ENCODE measurements at places on chromosomes 4 and X. TPM values are rescaled to one million over a fixed set of nuclear protein-coding genes. Genes with fewer than 3 reads are reported as not detected.

The CT45A5 gene
- not detected for total RNA-seq

- DNase-seq = no peak
Measured at GRCh38 chr4:31667686-31668085, 947.5 kb downstream of the PCDH7 start.

- DNase-seq = no peak
Measured at GRCh38 chrX:105297041-105297440, 76.5 kb upstream of the TEX13A start.

The SOWAHB gene
- 2.9 TPM for total RNA-seq

- no peak for DNase-seq
Measured at GRCh38 chr4:169250796-169251195, 20.0 kb downstream of the SH3RF1 start.

GRCh38 chrX:11760958-11761357, 2.9 kb downstream of the MSL3 start:
- DNase-seq = no peak

DNA sequence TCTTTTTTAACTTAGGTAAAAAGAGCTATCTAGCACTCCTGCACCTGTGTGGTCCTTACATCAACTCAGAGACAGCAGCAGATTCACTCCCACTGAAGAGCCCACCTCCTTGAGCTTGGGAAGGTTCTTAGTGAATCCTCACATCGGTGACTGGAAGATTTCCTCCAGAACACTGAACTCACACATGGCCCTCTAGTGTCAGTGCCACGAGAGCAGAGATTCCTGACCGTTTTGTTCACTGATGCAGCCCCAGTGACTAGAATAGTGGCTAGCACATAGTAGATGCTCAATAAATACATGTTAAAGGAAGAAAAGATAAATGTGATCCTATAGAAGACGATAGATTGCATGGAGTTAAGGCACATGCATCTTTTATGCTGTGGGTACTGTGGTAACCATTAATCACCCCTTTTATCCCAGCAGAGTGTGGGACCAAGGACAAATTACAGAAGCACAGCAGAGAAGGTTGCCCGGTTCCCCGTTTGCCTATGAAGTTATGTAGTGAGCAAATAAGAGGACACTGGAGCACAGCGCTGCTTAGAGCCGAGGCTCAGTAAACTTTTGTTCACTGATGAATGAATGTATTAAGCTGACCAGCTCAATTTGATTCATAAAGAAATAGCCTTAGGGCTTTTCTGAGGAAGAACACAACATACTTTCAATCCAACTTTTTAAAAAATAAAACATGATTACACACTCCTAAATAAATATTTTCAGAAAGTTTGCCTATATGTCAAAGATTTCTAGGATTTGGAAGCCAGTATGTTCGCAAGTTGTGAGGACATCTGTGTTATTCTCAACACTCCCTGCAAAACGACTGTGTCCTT, 8.7 kb downstream of the GASK1B start:
- DNase-seq = no peak

- peak; percentile 15 for DNase-seq
Measured at GRCh38 chrX:24619647-24620046, 27.5 kb downstream of the PCYT1B start.

DNA sequence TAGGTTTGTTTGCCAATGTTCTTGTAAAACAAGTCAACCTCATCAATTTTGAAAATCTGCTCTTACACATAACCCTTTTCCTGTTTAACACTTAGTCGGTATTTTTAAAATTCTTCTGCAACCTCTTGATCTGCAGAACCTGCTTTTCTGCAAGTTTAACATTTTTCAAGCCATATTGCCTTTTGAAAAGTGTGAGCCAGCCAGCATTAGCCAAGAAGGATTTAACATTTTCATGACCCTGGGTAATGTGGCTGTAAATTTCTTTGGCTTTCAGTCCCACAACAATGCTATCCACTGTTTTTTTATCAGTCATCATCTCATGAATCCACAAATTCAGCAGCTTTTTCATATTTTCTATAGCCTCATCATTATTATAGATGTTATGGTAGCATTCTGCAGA, 956.5 kb downstream of the FAT4 start:
- no peak for DNase-seq

- no peak for DNase-seq
Measured at GRCh38 chr4:91846233-91846632, 457.5 kb upstream of the GRID2 start.

DNA sequence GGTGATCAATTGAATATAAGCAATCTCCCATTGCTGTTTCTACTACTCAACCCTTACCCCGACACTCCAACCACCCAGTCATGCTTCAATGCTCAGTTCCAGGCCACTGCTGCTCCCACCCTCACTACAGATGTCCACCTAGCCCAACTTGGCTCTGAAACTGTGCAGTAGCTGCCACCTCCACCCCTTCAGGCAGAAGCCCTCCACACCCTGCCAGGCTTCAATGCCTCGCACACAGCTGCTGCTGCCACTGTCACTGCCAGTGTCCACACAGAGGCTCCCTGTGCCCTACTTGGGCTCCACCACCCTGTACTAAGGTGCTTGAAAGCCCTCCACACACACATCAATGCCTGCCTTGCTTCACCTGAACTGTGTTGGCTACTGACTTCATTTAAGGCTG, 34.6 kb downstream of the LAMTOR3 start:
- no peak for DNase-seq

- DNase-seq = no peak
Measured at GRCh38 chrX:109826954-109827708, 94.1 kb upstream of the ACSL4 start.

- no peak for DNase-seq
Measured at GRCh38 chr4:32624943-32625603, 1904.9 kb downstream of the PCDH7 start.
